ENCODE measurements at places on chromosomes 1 and 21.

- DNase-seq = peak; percentile 71
Observed at GRCh38 chr1:146032631-146033219, 11.2 kb upstream of the HJV start.

GRCh38 chr1:67217417-67217816 is 51.2 kb downstream of the IL23R start:
- no peak for DNase-seq

DNA sequence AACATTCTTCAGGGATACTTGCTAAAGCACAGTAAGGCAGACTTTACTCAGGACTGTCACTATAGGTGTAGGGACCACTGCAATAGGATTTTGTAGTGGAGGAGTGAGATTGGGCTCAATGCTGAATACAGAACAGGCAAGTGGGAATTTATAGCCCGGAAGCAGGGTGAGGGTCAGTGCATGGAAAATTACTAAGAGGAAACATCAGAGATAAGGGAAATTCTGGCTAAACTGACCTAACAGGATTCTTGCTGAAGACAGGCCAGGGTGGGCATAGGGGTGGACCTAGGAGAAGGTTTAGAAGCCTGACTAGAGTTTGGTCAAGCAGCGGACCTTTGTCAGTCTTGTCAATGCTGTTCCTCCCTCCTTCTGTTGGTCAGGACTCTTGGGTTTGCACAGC is 20.8 kb upstream of the ZNF362 start:
- DNase-seq = no peak

DNA sequence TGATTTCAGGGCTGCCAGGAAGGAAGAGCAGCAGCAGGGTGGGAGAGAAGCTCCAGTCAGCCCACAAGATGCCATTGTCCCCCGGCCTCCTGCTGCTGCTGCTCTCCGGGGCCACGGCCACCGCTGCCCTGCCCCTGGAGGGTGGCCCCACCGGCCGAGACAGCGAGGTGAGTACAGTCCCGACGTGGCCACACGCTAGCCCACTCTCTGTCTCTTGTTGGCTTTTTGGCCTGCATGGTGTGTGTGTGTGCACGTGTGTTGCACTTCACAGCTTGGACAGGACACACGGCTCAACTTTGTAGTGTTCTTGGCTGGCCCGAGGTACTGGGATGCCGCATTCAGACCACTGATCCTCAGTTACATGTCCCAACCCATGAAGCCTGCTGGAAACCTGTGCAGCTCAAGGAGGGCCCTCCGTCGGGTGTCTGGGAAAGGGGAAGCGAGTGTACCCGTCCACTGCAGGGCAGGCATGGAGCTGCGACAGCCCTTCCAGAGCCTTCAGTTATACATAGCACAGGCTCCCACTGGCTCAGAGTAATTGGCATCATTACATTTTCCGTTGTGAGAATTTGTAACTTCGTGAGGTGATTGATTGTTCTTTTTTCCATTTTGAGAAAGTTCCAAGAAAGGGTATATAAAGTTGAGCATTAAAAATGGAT is 454 bp downstream of the CORT start:
- DNase-seq = no peak

DNA sequence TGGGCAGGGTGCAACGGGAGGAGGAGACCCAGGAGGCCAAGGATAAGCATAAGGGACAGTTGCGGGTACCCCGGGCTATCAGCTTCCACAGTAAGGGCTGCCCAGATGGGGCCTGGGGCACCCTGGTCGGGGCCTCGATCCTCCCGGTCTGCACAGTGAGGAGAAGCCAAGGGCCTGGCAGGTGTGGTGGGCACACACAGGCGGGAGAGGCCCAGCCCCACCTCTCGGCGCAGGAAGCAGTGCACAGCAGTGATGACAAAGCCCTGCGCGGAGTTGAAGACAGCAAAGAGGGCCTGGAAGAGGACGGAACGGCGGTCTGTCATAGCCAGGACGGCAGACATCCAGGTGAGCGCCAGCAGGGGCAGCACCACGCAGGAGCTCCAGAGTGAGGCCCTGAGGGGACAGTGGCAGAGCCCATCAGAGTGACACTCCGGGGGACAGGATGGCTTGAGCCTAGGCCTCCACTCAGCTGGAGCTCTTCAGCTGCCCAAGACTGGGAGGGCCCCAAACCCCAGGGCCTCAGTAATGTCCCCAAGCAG is 29.0 kb upstream of the COL16A1 start:
- DNase-seq = no peak

DNA sequence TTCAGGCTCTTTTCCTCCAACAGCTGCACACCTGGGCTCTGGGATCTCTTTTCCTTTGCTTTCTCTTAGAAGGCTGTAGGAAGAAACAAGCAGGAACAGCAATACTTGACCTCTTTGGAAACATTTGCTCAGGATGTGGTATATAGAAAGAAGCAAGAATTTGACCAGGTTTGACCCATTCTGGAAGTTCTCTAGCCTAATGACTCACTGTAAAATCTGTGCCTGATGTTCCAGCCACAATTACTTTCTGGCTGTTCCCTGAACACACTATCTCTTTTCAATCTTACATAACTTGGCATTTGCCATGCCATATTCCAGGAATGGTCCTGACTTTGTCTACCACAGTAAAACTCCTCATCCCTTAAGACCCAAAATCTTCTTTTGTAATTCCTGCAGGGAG is 419.9 kb upstream of the DAB1 start:
- DNase-seq = no peak

DNA sequence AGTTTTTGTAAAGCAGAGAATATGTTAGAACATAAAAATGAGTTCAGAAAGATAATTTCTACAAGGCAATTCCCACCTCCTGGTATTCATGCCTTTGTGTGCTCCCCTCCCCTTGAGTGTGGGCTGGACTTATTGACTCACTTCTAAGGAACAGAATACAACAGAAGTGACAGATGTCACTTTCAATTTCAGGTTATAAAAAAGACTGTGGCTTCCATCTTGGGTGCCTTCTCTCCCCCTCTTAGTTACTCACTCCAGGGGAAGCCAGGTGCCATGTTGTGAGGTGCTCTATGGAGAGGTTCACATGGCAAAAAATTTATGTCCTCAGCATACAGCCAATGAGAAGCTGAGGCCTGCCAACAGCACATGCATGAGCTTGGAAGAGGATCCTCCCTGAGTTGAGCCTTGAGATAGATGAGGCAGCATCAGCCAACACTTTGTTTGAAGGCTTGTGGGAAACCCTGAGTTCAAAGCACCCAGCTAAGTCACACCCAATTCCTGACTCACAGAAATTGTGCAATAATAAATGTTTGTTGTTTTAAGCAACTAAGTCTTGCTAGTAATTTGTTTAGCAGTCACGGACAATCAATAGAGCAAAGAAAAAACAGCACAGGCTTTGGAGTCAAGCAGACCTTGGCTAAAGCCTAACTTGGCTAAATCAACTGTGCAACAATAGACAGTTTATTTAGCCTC is 73.5 kb upstream of the NGF start:
- no peak for DNase-seq

DNA sequence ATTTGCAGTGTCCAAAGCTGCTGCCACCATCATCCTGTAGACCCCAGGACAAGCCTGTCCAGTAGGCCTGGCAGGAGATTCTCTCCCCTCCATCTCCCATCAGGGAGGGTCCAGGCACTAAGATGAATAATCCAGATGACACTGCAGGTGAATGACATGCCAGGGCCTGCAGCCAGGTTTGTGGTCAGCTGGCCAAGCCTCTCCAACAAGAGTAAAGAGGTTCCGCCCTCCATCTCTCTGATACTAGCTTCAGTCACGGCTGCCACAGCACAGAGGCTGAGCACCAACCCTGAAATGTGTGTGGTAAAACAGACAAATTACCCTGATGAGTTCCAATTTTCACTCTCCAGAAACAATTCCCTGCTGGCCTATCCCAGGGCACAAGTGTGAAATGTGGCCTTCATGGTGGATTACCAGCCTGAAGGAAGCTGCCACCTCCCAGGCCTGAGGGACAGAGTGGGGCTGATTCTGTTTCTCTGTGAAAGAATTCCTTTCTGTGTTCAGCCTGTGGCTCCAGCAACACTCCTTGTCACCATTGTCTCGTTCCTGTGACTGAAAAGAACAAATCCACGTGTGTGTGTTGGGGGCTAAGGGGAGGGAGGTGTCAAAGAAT is 19.9 kb upstream of the LHX4 start:
- DNase-seq = no peak

- DNase-seq = no peak
Observed at GRCh38 chr1:211895126-211895759, 64.7 kb upstream of the LPGAT1 start.

- no peak for DNase-seq
Observed at GRCh38 chr1:53899206-53899628, 5.2 kb downstream of the DIO1 start.

GRCh38 chr1:118842452-118843201 is 145.5 kb downstream of the TBX15 start:
- peak; percentile 92 for DNase-seq

- no peak for DNase-seq
Observed at GRCh38 chr1:66261364-66261763, 272.6 kb upstream of the SGIP1 start.

DNA sequence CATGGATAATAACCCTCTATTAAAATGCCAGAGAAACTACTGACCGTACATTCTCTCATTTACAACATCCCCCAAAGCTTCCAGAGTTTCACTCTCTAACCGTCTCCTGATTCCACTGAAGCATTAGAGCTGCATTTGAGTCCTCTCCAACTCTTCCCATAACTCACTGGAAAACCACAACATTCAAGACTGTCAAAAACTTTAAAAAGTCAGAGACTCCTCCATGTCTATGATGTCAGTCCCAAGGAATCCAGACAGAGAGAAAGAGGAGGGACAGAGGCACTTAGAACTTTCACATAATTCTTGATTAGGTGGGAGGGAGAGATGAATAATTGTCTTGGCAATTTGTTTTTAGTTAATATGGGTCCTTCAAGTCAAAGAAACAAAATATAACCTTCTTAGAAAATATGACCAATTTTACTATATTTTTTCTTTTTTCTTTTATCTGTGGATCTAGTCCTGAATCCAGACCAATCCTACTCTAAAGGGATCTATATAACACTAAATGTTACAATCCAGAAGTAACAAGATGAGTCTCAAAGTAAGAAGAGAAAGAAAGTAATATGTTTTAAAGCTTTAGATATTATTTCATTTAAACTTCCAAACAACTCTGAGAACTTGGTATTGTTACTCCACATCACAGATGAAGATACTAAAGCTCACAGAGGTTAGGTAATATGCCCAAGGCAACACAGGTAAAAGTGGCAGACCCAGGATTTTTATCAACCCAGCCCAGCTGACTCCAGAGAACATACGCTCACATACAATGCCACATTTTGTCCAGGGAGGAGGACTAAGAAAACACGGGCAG is 23.8 kb downstream of the OTUD7B start:
- no peak for DNase-seq

DNA sequence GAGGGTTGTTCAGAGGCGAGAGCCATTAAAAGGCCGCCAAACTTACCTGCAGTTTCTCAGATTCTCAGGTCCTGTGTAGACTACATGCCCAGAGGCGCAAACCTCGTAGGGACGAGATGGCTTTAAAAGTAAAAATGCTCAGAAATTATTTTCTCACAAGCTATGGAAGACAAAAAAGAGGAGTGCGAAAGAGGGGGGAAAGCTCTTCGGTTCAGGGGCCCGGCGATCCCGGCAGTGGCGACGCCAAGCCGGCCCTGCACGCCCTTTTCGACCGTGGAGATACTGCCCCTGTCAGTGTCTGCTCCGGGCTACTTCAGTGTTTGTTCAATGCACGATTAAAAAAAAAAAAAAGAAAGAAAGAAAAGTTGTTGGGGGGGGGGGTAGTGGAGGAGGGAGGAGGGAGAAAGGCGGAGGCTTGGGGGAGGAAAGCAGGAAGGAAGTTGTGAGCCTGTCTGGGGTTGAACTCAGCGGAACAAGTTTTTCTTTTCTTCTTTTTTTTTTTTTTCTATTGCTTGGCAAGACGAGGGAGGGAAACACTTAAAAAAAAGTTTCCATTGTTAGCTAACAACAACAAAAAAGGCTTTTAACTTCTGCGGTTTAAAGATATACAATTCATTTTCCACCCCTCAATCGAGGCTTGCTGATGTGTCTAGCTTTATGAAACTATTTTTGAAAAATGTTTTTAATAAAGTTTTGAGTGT is at the start of gene ITPKB:
ITPKB (minus strand) TSS at position 288 of the 701 bp plus-strand sequence. CDS start 1,824 bp downstream, outside the sequence.
- DNase-seq = no peak

GRCh38 chr1:109912873-109913272 is 2.2 kb downstream of the CSF1 start:
- no peak for DNase-seq

DNA sequence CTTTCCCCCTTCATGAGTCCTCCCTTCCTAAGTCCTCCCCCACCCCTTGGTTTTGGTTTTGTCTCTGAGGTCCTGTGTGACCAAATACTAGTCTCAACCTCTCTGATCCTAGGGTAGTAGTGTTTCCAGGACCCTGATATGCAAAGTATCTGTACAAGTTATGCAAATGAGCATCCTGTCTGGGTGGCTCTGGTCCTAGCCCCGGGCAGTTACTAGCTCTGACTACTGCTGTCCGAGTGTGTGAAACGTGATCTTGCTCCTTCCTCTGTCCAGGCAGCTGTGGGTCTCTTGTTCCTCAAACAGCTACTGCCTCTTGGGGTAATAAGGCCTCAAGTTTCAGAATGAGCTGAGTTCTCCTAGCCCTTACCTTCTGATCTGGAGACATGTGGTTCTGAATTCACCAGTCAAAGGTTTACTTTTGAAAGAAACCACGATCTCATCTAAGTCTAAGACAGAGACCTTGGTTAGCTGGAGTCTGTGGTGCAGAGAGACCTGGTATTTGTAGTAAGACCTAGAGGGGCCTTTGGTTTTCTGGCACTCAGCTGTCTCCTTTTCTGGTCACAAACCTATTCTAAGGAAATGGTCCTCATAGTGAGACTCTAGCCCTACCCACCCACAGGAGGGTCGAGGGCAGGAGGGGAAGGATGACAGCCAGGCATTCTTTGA is 31.0 kb upstream of the IL19 start:
- DNase-seq = no peak

DNA sequence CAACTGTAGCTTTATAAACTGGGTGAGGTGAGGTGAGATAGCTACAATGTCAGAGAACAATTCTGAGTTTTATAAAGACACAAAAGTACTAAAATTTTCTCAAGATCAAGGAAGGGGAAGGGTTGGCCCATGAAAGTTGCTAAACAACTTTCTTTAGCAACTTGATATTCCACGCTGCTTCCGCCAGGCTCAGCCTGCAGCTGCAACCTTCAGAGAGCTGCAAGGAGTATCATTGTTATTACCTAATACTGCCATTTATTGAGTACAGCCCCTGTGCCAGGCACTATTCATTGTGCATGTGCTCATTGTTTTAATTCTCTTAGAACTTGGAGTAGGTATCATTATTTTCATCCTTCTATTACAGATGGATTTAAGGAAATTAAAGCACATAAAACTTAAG is 34.1 kb upstream of the SUCO start:
- DNase-seq = no peak

GRCh38 chr21:41854426-41854995 is 24.6 kb downstream of the PRDM15 start:
- no peak for DNase-seq

DNA sequence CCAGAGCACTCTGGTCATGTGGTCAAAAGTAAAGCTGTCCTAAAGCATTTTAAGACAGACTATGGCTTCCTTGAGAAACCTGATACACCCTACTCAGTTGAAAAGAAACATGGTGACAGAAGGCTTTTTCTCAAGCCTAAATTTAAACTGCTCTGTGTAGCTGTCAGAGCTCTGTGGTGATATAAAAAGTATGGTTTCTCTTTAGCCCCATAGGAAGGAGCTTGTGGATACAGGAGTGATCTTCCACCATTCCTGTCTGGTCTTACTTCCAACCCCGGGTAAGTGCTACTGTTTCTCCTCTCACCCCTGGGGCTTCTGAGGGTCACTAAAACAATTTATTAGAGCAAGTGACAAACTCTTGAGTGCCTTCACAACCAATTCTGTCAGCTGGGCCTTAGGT is 8.5 kb downstream of the TP53BP2 start:
- peak; percentile 49 for DNase-seq
